AG09319 (cell line): ENCODE measurements at places on chromosomes 3 and 15.

DNA sequence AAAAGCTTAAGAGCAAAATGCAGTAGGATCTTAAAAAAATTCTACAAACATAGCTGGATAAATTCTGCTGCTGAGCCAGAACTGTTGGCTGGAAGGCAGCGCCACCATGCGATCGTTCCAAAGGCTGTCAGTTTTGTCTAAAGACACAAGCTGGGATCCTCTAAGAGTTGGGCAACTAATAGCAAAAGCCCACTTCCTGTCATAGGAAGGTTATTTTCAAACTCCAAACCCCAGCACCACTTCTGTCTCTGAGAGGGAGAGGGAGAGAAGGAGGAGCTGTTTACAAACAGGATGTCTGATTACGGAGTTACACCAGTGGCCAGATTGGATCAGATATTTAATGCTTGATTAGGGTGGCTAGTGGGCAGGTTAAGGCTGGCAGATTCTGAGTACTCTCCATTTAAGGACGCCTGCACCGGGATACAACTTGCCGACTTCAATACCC lies 44.0 kb downstream of the EIF4E3 start:
- DNase-seq = no peak

DNA sequence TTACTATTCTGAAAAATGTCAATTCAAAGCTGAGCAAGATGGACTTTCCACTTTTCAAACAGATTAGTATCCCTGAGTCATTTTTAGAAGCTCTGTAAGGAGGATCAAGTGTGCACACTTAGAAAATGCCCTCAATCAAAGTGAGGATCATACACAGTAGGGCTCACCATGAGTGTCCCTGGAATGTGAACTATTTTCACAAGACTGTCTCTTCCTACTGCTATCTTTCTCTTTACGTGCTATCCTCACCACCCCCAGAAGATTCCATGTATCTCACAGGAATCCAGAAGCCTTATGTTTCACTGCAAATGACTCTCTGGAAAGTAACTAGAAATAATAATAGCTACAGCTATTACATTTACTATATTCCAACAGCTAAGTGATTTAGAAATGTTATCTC lies 349.9 kb upstream of the TGFBR2 start:
- DNase-seq = no peak

DNA sequence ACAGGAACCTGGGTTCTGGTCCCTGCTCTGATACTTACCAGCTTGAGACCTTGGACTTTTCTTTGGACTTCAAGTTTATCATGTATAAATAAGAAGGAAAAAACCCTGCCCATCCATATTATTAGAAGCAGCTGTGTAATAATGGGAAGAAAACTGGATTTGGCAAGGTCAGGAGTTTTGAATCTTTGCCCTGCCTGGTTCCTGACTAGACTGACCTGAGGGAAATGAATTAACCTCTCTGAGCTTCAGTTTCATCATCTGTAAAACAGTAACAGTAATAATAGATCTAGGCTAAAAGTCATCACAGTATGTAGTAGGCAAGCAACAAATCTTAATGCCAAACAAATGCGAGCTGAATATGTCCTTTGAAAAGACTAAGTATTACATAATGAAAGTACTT lies 68.8 kb downstream of the FSIP1 start:
- peak; percentile 36 for DNase-seq

DNA sequence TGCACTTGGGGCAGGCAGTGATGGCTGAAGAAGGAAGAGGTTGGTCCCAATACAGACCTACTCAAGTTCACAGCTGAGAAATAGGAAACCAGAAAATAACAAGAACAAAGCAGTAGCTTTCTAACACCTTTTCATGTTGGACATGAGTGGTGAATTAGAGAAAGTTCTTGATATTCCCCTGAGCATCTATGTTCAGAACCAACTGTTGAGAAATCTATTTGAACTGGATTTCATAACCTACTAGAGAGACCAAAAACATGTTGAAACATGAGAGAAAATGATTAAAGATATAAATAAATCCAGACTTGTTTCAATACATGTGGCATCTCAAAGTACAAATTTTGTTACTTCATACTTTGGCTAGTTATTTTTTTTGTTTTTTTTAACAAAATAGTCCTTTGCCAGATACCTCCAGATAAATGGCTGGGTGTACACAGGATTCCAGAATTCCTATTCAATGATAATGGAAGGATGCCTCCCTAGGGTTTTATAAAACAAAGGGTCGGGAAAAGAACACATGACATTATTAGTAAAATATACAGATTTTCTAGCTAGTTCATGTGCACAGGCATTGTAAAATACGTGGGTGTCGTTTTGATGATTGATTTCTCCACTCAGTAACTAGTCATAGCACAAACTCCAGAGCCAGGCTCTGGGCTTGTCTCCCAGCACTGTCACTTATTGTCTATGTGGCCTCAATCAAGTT lies 34.4 kb upstream of the TNFSF10 start:
- DNase-seq = peak; percentile 48

DNA sequence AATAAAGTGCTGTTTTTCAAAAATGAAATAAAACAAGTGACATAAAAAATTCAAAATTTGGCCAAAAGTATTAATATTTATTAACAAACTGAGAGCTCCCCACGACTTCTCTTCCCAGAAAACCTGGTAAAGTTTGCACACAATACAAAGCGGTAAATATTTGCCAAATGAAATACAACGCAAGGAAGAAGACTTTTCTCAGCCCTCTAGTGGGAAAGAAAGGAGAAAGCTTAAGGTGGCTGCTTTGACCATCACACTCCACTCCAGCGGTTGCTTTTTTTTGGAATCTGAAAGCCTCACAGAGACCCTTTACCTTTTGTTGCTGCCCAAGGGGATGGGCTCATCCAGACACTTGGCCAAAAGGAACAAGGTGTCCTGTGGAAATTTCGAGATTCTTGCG lies 1.1 kb upstream of the GK5 start:
- DNase-seq = no peak

- no peak for DNase-seq
These were observed 135.9 kb upstream of the LINGO1 start for GRCh38 chr15:77768521-77769078.
